Stimulated activated CD4-positive, alpha-beta T cell treated with anti-CD3 and anti-CD28 coated beads, Interleukin-4, amount 100 ng/mL, for 24 hours (primary cell): ENCODE measurements at places on chromosomes 11 and 22.

- no peak for DNase-seq
Measured at GRCh38 chr11:124898263-124898680, 607 bp upstream of the ROBO4 start.

GRCh38 chr22:45995405-45996101 lies 18.6 kb upstream of the WNT7B start:
- DNase-seq, result no peak

- DNase-seq, result no peak
Measured at GRCh38 chr11:134634897-134635831, 223.1 kb upstream of the B3GAT1 start.

DNA sequence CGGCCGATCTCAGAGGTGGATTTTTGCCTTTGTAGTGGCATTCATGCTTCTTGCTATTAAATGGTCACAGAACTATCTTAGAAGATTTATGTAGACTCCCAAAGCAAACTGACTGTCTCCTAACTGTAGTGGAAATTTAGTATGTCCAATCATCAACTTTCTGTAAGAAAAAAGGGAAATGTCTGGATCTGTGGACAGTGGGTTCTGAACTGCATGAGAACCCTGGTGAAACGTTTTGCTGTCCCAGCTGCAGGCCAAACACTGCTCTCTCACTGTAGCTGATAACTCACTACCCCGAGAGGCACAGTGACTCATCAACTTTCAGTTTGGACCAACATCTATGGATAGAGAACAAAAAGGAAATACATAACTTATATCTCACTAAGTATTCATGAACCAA lies 387.1 kb downstream of the SOX6 start:
- no peak for DNase-seq

DNA sequence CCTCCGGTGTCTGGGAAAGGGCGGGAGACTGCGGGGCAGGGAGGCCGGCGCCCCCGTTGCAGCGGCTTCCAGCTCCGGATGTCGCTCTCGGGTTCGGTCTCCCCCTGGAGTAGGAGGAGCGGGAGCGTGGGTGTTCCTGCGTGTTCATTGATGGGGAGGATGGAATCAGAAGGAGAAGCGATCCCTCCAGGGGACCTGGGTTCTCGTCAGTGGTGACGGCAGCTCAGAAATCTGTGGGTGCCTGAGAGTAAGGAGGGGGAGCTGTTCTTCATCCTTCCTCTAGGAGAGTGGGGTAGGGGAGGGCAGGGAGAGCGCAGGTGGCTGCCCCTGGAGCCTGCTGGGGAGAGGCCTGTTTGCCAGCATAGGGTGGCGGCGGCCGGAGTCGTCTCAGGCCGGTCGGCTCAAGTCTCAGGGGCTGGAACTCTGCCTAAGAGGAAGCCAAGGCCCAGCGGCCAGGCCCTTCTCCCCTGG lies 1.1 kb downstream of the UBASH3B start:
- peak; percentile 41 for DNase-seq

GRCh38 chr22:49789289-49790141 lies 38.2 kb downstream of the BRD1 start:
- DNase-seq, result peak; percentile 26

GRCh38 chr11:61627850-61628661 lies 47.2 kb upstream of the SYT7 start:
- peak; percentile 33 for DNase-seq

- peak; percentile 51 for DNase-seq
Measured at GRCh38 chr11:34468209-34468841, 29.6 kb downstream of the CAT start.

GRCh38 chr11:110186867-110187266 lies 93.7 kb downstream of the ZC3H12C start:
- no peak for DNase-seq

DNA sequence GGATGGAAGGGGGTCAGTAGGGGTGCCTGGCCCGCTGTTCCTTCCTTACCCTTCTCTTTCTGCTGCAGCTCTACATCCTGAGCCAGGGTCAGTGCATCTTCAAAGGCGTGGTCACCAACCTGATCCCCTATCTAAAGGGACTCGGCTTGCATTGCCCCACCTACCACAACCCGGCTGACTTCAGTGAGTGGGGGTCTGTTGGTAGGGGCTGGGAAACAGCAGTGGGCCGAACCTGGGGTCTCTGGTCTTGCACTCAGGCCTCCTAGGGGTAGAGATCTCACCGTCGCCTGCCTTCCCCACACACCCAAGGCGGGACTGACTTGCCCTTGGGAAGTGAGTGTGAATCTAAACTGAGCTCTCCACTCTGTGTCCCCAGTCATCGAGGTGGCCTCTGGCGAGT lies 7.6 kb downstream of the ABCG4 start:
- no peak for DNase-seq

DNA sequence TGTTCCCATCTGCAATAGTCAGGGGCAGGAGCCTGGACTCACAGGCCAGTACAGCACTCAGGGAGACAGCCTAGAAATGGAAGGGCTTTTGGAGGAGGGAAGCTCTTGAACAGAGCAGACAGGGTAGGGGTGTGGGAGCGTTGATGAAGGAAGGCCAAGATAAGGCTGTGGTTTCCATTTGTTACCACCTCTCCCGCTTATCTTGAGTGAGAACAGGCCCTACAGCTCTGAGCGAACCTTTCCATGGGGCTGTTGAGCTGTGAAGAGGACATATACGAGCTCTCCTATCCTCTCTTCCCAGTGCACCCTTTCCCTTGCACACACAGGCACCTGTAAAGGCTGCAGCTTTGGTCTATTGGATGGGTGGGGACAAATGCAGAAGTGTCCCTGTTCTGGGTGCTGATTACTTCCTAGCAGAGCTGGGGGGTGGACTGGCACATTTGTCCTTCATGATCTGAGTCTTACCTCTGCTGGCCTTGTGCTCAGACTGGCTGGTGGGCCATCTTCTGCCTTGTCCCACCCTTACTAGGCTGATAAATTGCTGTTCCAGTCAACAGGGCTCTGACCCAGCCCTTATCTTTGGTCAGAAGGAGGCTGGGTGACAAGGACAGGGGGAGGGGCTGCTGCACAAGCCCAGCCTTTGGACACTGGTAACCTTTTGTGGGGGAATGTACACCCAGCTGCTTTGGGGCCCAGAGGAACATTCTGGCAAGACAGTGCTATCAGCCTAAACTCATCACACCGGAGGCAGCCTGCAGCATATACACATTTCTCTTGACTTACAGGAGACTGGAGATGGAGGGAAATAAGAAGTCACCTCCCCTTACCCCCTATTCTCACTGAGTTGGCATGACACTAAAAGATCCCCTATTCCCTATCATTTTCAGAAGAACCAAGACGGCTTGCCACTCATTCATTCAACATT lies 80.1 kb upstream of the NNMT start:
- no peak for DNase-seq

DNA sequence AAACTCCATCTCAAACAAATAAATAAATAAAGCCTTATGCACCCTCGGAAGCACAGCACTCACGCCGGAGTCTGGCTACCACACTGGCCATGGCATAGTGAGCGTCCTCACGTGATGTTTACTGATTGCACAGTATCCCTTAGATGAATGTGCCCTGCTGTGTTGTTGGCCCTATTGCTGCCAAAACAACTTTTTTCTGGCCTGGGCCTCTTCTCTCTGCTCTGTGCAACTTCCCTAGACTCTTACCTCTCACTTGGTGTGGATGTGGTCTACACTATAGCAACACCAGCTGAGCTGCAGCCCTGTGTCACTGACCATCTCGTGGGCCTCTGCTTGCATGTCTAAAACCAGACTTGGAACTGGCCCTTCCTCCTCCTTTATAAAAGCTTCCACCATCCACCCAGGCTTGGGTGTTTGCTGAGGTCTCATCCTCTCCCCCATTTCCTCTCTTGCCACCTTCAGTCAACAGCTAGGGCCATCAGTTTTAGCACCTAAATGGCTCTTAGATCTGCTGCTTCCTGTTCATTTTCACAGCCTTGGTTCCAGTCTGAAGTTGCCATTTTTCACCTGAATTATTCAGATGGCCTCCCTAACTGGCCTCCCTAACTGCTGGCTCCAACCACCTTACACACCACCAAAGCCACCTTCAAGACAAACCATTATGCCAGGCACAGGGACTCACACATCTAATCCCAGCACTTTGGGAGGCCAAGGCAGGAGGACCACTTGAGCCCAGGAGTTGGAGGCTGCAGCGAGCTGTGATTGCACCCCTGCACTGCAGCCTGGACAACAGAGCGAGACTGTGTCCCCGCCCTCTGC lies 9.2 kb downstream of the ZNF74 start:
- DNase-seq, result no peak

DNA sequence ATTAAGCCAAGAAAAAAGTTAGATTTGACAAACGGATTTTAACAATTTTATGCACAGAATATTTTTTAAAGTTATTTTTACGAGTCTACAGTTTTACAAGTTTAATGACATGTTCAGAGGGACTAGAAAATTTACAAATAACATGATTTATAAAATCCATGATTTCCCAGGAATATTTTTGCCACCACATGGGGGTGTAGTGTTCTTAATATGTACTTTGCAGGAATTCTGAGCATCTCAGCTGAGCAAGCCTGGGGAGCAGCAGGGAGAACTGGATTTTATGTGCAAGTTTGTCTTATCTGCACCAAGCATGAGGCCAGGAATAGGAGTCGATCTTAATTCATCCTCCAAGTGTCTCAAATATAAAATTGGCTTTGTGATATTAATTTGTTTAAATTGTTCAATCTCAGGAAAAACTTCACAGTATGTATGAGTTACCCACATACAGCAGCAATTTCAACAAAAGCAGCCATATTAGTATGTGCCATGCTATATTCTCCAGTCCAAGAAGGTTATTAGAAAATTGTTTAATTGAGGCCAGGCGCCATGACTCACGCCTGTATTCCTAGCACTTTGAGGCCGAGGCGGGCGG lies 826.3 kb downstream of the DLG2 start:
- DNase-seq, result no peak

- no peak for DNase-seq
Measured at GRCh38 chr11:132862933-132863332, 669.4 kb downstream of the OPCML start.

GRCh38 chr11:36550385-36551115 lies 17.3 kb upstream of the RAG1 start:
- no peak for DNase-seq

DNA sequence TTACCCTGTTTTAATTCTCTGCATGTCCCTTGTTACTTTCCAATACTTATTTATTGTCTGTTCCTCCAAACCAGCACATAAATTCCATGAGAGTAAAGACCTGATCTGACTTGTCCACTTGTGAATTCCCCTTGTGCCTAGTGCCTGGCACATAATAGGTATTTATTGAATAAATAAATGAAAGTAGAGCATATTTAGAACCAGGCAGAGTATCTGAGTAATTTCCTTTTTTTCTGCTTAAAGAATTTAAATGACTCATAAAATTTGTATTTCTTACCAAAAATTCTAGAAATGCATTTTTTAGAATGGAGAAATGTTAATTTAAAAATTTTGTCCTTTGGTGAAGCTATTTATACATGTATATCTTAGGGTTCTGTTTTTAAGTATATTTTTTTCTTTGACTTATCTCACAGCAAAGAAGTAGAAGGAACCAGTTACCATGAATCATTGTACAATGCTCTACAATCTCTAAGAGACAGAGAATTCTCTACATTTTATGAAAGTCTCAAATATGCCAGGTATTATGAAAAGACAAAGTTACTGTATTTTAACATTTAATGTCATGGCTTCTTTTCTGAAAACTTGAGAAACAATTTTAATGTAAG lies 96.8 kb downstream of the ATM start:
- no peak for DNase-seq

- no peak for DNase-seq
Measured at GRCh38 chr22:22425783-22426624, 82.5 kb downstream of the ZNF280B start.

DNA sequence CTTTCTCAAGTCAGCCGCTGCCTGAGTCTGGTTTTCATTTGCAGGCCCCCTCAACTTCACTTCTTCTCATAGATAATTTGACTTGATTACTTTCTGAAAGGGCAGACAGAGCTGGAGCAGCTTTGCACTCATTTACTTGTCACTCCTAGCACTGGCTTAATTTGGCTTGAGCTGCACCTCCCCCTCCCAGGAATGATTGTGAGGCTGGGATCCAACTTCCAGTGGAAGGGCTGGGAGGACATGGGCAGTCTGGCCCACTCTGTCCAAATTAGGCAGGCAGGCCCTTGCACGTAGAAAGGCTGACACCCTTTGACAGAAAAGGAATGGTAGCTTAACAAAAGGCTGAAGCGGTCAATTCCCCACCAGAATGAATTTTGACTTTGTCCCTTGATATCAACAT lies 453.9 kb downstream of the ETS1 start:
- no peak for DNase-seq

- DNase-seq, result peak; percentile 41
Measured at GRCh38 chr22:46044621-46045458, 67.9 kb upstream of the WNT7B start.

GRCh38 chr11:21552911-21553310 lies 640.0 kb upstream of the ANO5 start:
- DNase-seq, result no peak

GRCh38 chr11:67337257-67337656 lies 16.1 kb downstream of the POLD4 start:
- DNase-seq, result no peak

- DNase-seq, result no peak
Measured at GRCh38 chr11:61799665-61800284, 7.1 kb downstream of the FEN1 start.

DNA sequence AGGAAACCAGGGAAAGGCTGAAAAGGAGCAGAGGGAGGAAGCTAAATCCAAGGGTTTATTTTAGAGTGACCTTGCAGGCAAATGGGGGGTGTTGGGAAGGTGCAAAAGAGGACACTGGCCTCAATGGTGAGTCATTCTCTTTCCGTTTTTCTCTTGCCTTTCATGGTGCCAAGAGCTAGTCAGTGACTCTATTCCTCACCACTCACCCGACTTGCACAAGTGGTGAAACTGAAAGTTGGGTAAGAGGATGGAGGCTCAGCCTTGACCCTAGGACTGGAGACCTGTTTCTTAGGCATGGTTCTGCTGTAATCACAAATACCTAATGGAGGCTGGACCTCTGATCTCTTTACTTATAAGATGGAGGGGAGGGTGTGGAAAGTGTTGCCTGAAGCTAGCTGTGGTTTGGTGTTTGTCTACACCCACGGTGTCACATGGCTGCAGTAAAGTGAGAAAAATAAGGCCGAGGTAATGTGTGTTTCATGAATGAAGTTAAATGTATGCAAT lies 67.3 kb upstream of the CREB3L1 start:
- DNase-seq, result no peak

- peak; percentile 52 for DNase-seq
Measured at GRCh38 chr22:46053563-46054090, 76.7 kb upstream of the WNT7B start.

- DNase-seq, result no peak
Measured at GRCh38 chr11:2577991-2578928, 121.5 kb downstream of the KCNQ1OT1 start.

DNA sequence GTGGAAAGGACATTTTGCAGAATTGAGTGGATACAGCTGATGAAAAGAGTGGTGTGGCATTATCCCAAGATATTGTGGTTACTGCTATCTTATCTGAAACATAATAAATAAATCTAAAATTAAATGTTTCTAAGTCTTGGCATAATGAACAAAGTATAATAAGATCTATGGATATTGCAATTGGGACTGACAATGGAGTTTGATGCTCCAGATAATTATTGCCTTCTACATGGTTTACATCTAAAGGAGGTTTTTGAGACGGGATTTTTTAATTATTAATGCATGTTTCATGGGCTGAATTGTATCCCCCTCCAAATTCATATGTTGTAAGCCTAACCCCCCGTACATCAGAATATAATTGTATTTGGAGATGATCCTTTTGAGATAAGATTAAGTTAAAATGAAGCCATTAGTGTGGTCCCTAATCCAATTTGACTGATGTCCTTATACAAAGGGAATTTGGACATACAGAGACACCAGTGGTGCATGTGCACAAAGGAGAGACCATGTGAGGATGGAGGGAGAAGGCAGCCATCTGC lies 198.5 kb downstream of the MSANTD4 start:
- DNase-seq, result no peak
